ENCODE measurements at places on chromosomes 7 and 10.

DNA sequence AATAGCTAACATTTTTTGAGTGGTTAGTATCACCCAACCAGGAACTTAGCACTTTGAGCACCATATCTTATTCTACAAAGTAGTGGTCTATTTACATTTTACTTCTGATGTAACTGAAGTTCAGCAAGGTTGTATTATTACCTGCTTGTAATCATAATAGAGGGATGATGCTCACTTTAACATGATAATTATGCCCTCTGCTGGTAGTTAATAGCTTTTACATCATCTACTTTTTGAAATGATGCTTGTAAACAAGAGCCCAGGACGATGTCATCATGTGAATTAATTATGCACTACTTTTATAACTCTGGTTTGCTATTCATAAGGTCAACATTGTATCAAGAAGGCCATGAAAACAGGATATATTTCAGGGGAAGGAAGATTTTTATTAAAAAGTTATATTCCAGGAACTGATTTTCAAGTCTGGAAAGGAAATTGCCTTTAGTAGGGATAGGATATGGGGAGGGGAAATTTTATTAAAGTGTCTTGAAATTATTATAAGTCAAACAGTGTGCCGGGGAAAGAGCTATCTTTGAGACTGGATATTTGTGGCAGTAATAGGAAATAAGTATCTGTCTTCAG, 80.3 kb upstream of the SCIN start:
- DNase-seq, result no peak

DNA sequence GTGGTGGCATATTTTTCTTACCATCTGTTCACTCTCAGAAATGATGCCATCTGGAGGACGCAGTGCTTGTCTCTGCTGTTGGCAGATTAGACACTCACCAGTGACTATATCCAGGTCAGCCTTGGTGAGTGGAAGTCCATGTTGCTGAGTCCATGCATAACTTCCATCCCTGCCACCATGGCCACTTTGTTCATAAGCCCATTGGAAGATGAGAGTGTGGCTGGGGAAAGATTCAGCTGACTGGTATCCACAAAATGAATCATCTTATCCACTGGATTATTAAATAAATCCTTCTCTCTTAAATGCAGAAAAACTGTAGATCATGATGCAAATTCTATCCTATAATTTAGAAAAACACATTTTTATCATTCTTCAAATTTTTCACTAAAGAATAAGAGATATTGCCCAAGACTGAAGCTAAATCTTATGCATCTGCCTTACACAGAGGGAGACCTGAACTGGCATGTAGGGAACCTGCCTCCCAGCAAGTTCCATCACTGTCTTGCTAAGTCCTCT, 726.9 kb downstream of the TNS3 start:
- DNase-seq, result no peak

DNA sequence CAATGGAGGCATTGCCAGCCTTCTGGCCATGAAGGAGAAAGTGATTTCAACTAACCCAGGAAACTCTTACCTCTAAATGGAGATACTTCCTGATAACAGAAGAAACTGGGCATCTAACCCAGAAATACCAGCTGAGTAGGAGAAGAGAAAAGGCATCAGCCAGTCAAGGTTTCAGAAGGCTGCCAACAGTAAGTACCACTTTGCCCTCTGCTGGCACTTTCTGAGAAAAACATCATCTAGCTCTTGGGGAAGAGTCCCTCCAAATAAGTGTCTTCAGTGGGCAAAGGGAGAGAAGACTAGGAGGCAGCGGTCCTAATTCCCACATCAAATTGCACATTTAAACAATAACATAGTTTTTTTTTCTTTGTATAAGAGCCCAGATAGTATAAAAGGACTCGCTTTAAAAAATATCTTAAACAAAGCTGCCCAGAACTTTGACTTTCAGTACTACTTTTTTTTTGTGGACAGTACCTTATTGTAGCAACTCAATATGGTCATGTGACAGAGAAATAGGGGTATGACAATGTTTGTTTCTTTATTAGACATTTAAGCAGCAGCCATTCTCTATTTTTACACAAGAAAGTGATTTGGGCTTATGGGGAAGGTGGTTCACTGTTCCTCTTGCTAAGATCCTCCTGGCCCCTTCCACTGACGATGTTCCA, 157.3 kb downstream of the CTTNBP2 start:
- DNase-seq, result no peak

DNA sequence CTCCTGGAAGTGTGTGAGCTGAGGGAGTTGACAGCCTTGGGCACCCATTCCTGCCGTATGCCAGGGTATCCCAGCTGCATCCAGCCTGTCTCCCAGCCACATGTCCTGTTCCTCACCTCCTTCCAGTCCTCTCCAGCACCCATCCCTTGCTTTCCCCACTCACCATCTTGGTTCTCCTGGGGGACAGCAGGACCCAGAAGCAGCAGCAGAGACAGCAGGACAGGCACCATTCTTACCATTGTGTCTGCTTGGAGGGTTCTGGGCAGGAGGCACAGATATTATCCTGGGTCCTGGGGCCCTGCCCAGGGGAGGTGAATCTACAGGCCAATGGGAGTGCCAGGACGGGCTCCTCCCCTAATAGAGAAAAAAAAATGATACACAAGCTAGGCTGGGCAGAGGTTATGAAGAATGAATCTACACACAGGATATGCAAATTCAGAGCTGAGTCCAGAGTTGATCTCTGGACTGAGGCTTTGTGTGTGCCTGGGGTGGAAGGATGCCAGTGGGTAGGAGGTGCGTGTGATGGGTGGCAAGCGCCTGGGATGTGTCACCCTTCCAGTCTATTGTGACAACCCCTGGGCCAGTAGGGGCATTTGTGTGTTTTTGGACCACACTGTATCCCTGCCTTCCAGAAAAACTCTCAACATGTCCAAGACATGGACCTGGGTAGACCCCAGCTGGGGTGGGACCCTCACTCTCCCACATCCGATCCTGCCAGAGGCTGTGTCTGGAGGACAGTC, at the start of gene AZGP1:
Gene AZGP1, minus strand, starts transcription at position 250 of the 740 bp plus-strand sequence. Its CDS starts 11 bp downstream, at position 239.
- no peak for DNase-seq

GRCh38 chr10:28986117-28986792, 302.6 kb upstream of the LYZL1 start:
- no peak for DNase-seq

- DNase-seq, result no peak
Observed at GRCh38 chr7:86598311-86598710, 45.4 kb upstream of the GRM3 start.

- DNase-seq, result no peak
Observed at GRCh38 chr7:41323806-41324205, 379.1 kb downstream of the INHBA start.

- DNase-seq, result no peak
Observed at GRCh38 chr10:29370097-29371092, 81.5 kb downstream of the LYZL1 start.

GRCh38 chr10:36187380-36188079, 545.4 kb upstream of the FZD8 start:
- no peak for DNase-seq

GRCh38 chr10:124696446-124697392, 47.5 kb downstream of the FAM53B start:
- DNase-seq, result no peak

- no peak for DNase-seq
Observed at GRCh38 chr7:16810573-16810972, 5.8 kb upstream of the AGR2 start.

GRCh38 chr10:43263551-43264343, 3.1 kb downstream of the RASGEF1A start:
- DNase-seq, result no peak

- DNase-seq, result no peak
Observed at GRCh38 chr10:30662814-30663213, 33.3 kb upstream of the LYZL2 start.

GRCh38 chr7:118312966-118313365, 88.5 kb downstream of the ANKRD7 start:
- no peak for DNase-seq

DNA sequence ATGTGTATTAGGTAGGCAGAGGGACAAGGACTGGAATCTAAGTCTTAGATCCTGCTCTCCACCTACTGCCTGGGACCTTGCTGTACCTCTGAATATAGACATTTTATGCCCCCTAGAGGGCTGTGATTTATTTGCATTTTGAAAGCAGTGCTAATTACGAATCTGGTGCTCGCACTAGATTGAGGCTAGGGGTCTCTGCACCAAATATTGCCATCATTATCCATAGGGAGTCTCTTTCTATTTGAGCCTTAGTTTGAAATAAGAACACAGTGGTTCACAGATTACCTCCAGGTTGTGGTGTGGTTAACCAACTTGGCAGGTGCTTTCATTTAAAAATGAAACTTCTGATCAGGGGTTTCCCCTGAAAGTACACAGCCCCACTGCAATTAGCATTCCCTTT, 41.8 kb downstream of the CNNM1 start:
- DNase-seq, result no peak

- DNase-seq, result no peak
Observed at GRCh38 chr7:148883266-148884048, 634 bp downstream of the EZH2 start.
